ENCODE measurements at places on chromosomes 7 and 10.

- peak; percentile 4 for DNase-seq
These were observed 515 bp downstream of the FASTK start for GRCh38 chr7:151080067-151080521.

DNA sequence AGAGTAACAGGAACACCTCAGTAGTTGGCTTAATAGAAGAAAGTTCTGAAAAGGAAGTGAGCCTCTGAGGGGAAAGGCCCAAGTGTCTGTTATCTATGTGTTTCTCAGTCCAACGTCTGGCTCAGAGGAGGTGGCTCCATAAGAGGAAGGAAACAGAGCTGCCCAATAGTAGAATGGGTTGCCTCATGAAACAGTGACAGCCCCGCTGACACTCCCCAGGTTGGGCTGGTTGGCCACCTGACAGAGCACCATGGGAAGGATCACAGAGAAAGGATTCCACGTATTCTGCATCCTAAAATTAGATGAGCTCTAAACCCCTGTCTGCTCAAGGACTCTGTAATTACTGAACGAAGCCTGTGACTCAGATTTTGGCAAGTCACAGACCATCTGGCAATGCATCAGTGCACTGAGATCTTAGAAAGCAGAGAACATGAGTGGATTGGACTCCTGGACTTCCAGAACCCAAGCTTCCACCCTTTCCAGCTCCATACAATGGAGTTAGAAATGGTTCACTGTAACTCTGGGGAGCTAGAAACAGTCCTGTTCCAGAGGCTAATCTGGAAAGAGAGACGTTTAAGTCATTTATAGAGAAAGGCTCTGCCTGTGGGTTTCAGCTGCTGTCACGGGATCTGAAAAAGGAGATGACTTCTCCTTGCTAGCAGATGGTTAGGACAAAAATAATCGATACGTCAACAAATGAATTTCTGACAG lies 2.9 kb downstream of the PKD2L1 start:
- DNase-seq: peak; percentile 2

DNA sequence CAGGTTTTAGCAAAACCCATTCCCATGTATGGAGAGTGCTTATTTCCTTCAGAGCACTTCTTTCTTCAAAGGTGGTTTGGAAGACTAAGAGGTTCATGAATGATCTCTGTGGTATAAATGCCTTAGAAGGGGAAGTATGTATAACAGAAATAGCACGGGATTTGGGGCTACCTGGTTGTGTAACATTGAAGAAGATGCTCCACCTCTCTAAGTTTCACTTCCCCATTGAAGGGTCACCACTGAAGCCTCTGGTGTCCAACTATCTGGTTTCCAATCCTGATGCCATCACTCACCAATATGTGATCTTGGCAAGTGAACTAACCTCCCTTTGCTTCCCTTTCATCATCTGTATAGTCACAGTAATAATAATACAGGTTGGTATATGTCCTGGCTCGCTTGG lies 37.2 kb downstream of the CYCS start:
- DNase-seq: no peak

GRCh38 chr7:2936301-2936700 lies 92.2 kb upstream of the GNA12 start:
- no peak for DNase-seq

- DNase-seq: peak; percentile 39
These were observed 4.1 kb downstream of the ACBD7 start for GRCh38 chr10:15084502-15084922.

GRCh38 chr7:40077849-40078248 lies 56.6 kb downstream of the MPLKIP start:
- no peak for DNase-seq

- DNase-seq: no peak
These were observed 2.5 kb downstream of the NXPH1 start for GRCh38 chr7:8435590-8436545.

DNA sequence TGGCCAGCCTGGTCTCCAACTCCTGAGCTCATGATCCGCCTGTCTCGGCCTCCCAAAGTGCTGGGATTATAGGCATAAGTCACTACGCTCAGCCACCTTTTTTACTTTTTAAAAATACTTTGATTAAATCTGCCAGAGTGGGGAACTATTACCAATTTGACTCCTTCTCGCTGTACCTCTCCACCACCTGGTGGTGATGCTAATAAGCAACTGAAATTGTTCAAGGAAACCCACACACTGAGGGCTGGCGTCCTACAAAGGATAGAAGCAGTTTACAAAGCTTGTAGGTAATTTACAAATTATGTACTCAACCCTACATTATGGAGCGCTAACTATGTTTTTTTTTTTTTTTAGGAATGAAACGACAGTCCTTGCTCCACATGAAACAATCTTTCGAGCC lies 111.1 kb downstream of the CPED1 start:
- DNase-seq: no peak

DNA sequence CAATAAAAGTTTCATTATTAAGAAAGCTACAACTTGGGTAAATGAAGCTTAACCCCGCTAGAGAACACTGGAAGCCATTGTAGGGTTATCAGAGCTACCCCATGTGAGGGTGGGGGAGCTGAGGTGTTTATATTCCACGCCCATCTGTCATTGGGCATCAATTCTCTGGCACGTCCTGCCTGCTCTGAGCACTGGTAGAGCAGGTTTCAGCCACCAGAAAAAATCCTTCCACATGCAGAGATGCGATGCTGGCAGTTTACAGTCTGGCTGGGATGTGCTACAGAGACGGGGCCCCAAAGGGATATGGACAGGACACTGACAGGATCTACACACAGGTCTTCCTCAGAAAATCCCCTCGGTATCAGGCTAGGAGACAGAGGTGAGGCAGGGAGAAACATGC lies 15.9 kb upstream of the RAPGEF5 start:
- no peak for DNase-seq

DNA sequence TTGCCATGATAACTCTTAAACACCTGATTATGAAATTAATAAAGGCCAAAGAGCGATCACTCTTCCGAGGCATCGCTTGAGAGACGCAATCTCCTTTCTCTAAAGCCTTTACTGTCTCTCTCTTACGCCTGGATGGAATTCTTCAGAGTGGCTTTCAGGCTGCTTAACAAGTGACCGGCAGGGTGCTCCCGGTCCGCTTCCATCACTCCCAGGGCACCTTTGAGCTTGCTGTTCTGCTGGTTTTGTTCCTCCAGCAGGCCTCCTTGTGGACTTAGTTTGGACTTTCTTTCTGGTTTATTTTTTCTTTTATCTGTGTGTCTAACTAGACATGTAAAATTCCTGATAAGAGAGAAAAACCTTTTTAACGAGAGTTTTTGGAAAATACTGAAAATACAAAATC lies 60.9 kb downstream of the MRPL32 start:
- DNase-seq: no peak

- no peak for DNase-seq
These were observed 46.7 kb downstream of the NOC3L start for GRCh38 chr10:94315975-94316464.

GRCh38 chr10:53127686-53128085 lies 355.1 kb upstream of the MBL2 start:
- DNase-seq: no peak

DNA sequence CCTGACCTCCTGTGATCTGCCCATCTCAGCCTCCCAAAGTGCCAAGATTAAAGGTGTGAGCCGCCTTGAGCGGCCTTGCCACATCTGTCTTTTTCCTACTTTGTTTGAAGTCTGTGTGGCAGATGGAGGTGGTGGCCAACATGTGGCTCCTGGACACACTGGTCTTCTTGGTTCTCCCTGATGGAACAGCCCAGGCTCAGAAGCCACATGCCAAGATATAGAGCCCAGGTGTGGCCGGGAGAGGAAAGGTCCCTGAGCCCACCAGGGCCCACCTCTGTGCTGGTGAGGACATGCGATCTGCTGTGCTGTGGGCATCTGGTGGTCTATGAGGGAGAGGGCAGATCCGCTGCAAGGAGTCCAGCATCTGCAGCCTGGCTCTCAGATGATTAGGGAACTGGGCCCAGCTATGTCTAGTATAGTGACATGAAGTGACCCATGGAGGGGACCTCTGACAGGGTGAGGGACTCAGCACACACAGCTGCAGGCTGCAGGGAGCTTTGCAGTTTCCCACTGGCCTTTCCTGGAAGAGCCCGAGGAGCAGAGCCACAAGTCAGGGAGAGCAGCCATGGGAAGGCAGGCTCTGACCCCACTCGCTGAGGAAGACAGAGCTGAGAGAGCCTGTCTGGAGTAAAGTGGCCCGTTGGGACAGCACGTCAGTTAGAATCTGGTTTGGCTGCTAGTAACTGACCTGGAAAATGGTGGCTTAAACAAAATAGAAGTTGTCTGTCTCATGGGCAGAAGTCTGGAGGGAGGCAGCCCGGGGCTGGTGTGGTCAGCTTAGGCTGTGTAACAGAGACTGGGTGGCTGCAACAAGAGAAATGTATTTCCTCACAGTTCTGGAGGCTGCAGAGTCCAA lies 25.9 kb downstream of the ADCY1 start:
- no peak for DNase-seq

- no peak for DNase-seq
These were observed 80.7 kb upstream of the HDAC9 start for GRCh38 chr7:18414885-18415284.

DNA sequence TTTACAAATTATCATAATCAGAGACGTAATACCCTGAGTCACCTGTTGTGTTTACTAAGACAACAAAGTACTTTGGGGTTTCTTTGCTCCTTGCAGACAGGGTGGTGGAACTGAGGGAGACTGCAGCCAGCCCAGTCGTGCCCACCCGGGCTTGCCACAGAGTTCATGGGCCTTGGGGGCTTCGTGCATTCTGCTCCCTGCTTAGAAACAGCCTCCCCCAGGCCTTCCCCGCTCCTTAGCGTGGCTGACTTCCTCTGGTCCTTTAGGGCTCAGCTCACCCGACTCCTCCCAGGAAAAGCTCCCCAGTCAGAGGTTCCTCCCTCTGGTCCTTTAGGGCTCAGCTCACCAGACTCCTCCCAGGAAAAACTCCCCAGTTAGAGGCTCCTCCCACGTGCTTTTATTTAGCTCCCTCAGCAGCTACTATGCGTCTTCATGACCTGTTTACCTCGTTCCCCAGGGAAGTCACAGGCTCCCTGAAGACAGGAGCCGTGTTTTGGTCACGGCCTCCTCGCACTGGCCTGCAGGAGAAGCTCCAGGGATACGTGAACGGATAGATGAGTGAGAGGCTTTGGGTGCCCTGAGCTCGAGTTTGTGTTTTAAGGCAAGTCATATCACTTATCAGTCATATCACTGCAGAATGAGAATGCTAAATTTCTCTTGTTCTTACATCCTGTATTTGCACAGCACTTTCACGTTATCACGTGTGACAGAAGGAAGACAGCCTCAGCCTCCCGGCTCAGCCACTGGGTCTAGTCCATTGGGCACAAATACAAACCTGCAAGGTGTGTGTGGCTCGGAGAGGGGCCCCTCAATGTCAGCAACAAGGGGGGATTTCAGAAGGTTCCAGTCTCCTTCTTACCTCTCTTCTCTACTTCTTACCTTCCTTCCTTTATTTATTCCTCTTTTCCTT lies 52.7 kb upstream of the VIPR2 start:
- no peak for DNase-seq

GRCh38 chr7:2116989-2117591 lies 115.7 kb downstream of the MAD1L1 start:
- no peak for DNase-seq

DNA sequence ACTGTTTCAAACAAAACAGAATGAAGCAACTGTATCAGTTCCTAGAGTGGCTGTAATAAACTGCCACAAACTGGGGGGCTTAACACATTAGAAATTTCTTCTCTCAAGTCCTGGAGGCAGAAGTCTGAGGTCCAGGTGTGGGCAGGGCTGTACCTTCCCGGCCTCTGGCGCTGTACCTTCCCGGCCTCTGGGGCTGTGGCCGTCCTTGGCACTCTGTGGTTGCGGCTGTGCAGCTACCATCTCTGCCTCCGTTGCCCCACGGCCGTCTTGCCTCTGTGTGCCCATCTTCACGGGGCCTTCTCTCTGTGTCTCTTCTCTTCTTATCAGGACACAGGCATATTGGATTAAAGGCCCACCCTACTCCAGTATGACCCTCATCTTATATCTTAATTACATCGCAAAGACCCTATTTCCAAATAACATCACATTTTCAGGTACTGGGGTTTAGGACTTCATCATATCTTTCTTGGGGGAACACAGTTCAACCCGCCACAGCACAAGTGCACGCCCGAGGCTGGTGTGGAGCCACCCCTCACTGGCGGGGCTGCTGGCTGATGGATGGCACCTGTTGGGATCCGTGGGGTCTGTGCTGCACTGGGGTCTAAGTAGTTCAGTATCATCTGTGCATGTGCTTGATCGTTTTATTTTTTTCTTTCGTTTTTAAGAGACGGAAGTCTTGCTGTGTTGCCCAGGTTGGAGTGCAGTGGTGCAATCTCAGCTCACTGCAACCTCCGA lies 123.2 kb downstream of the ACTR3B start:
- DNase-seq: no peak

GRCh38 chr10:47365431-47366180 lies 17.4 kb downstream of the RBP3 start:
- DNase-seq: no peak

- no peak for DNase-seq
These were observed 421.9 kb downstream of the PTPRN2 start for GRCh38 chr7:158165711-158166110.

DNA sequence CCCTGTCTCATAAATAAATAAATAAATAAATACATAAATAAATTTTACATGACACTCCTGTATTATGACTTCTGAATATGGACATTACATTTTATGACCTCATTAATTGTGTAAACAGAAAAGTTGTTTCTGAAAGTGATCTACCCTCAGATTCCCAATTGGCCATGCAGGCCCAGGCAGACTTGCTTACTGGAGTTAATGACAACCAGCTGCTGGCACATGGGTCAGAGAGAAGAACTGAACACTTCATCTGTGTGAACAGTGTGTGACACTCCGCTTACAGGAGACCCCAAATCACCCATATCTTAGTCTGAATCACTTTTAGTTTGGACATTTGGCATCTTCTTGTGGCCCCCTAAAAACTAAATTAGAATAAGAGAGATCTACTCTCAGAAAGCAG lies 31.4 kb downstream of the PARP12 start:
- no peak for DNase-seq

- DNase-seq: no peak
These were observed 195.4 kb upstream of the GHITM start for GRCh38 chr10:83943920-83944319.

DNA sequence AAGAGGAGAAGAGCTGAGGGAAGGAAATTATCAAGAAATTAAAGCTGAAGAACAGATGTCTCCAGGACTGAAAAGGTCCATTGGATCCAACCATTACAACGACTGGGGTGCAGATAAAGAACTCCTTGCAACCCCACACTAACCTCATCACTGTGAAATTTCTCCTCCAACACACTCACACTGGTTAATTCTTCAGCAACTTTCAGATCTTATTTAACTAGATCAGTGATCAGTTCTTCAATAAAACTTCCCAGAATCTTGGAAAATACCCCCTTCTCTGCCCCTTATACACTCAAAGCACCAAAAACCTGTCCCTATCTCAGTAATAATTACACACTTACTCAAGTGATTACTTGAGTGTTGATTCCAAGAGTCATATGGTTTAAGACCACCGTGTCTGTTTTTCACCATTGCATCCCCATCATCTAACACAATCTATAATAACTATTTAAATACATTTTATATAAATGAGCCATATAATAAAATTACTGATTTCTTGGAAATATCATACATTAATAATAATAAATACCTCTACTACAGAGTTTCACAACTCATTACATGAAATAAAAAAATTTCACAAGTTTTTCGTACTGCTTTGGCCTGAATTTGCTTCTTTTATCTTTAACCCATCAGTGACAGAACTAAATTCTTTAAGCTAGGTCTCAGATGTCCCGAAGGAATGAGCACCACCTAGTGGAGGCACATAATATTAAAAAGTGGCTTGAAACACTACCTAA lies 123.7 kb downstream of the MPP7 start:
- peak; percentile 0 for DNase-seq

- no peak for DNase-seq
These were observed 5.9 kb upstream of the LRRC18 start for GRCh38 chr10:48945441-48946130.

Data from NCI-H748 treated with DMSO at 0.1 percent for 48 hours (cell line).